ENCODE measurements at places on chromosomes 3 and 15. TPM values are rescaled to one million over a fixed set of nuclear protein-coding genes. Genes with fewer than 3 reads are reported as not detected.
A peak's percentile ranks its signal among the peaks of the same experiment; 100 is the strongest.

DNA sequence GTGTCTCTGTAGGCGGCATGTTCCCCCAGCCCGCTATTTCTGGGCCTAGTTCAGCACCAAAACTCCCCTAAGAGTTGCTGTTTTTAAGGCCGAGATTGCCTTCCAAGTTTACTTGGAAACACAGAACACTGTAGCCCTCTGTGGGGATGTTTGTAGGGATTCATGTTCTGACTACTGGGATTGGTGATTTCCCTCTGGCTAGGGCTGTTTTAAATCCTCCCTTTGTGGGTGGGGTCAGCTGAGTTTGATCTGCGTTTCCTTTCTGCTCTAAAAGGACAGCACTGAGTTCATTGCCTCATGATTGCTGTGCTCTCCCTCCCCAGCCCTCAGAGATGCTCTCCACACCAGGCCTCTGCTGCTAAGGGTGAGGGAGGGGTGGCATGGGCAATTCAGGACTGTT lies 640.6 kb upstream of the DPPA4 start:
- DNase-seq, result no peak

- no peak for DNase-seq
These were observed 16.7 kb downstream of the LIMD1 start for GRCh38 chr3:45611209-45611608.

- no peak for DNase-seq
These were observed 20.0 kb upstream of the TRANK1 start for GRCh38 chr3:36964817-36965216.

GRCh38 chr3:58261954-58262666 lies 24.5 kb downstream of the ABHD6 start:
- DNase-seq, result no peak

- DNase-seq, result no peak
These were observed 46.2 kb downstream of the DENND6A start for GRCh38 chr3:57646723-57647122.

GRCh38 chr3:36444909-36445308 lies 64.6 kb downstream of the STAC start:
- DNase-seq, result no peak

- no peak for DNase-seq
These were observed 638.6 kb upstream of the TBL1XR1 start for GRCh38 chr3:177835917-177836316.

GRCh38 chr15:80508783-80509182 lies 104.6 kb downstream of the ARNT2 start:
- no peak for DNase-seq

Gene NMB
- 1.5 TPM for total RNA-seq

Gene LINGO1
- not detected for total RNA-seq

DNA sequence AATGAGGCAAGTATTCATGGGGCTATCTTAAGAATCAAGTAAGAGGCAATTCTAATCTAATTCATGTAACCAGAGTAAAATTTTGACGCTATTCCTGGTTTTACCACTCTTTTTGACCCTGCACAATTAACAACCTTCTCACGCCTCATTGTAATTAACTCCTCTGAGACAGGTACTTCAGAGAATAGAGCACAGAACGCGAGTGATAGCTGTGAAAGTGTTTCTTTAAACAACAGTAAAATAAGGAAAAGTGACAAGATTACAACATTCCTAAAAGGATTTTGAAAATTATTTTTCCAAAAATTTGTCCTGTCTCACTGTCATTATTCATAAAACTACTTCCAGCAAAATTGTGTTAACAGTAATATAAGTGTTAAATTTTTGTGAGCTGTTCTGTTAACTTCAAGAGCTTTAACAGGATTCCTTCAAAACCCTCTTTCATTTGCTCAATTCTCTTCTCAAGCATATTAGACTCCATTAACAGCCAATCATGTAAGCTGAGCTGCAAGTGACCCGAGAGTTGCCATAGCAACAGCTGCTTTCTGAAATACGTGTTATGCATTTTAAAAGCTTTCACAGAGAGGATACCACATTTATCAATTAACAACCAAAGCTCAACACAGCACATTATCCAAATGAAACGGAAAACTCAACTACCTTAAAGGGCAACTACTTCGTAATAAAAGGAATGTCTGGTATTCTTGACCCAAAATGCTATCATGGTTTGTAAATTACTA lies 93.1 kb downstream of the STAG1 start:
- DNase-seq, result no peak

GRCh38 chr3:149239357-149239936 lies 17.8 kb upstream of the CP start:
- DNase-seq, result no peak

Gene PARP9
- total RNA-seq, result 147 TPM

- DNase-seq, result no peak
These were observed 324.7 kb upstream of the RGMA start for GRCh38 chr15:93413745-93414144.

- peak; percentile 59 for DNase-seq
These were observed 7.6 kb downstream of the ULK3 start for GRCh38 chr15:74835312-74835823.

Gene SPINK8
- total RNA-seq, result not detected

DNA sequence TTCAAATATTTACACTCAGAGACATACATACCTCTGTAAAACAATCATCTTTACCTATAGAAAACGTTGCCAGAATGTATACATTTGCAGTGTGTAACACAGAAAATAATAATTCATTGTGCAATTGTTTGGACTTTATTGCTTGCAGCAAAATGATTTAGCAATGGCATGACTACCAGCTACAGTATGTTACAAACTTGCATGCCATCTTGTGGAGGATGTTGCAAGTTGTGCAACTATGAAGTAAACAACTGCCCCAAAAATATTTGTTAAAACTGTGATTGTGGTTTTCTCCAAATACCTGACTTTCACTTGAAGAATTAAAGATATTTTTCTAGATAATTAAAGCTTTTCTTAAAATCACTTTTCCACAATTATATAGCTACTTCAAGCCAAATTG lies 27.1 kb upstream of the C3orf49 start:
- DNase-seq, result no peak

GRCh38 chr15:59828861-59829260 lies 139.7 kb upstream of the BNIP2 start:
- no peak for DNase-seq

DNA sequence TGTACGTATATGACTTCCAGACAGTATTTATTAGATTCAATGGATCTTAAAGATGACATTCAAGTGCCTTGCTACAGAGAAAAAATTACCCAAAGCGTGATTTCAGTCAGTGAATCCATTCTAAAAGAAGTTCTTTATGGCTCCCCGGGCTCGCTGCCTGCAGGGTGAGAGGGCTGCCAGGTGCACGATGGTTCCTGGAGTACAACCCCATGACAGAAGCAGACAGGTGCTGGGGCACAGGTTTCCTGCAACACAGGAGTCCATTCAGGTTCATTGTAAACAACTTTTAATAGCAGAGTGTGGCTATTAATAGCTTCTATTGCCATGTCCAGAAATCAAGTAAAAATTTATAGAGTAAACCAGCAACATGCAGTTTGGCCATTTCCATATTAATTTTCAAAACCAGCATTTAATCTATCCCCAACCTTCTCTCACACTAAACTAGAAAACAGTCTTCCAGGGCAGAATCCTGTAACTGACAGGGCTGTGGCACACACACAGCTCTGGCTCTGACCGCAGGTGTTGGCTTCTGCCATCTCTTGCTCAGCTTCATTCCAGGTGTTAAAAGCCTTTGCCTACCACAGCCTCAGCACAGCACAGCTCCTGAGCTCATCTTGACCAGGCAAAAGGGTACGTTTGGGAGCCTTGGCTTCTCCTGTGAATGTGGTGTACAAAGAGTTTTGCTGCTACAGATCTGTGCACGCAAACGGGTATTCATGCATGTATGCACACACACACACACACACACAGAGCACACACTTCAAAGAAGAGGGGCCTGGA lies 185.9 kb downstream of the MEX3B start:
- no peak for DNase-seq

Gene IGF2BP2
- not detected for total RNA-seq

Gene PEX5L
- 0.56 TPM for total RNA-seq

Gene CPN2
- total RNA-seq, result not detected

All from activated CD8-positive, alpha-beta memory T cell treated with anti-CD3 and anti-CD28 coated beads, Interleukin-2, amount 10 ng/mL, durations not matched to agents 7 days and 5 days (primary cell).